ENCODE measurements at places on chromosomes 5 and 9.

DNA sequence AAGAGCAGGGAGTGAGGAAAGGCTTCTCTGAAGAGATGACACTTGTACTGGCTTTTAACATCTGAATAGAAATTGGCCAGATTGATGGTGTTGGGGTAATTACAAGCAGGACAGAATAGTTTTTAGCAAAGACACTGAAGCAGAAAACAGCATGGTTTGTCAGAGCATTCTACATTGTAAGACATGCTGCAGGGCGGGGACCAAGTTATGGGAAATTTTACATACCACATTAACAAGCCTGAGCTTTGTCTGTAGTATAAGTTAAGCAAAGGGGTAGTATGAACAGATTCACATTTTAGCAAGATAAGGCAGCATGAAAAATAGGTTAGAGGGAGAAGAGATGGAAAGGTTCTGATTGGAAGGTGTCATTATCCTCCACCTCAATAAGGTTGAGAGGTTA, 66.5 kb downstream of the JMY start:
- DNase-seq, result no peak

DNA sequence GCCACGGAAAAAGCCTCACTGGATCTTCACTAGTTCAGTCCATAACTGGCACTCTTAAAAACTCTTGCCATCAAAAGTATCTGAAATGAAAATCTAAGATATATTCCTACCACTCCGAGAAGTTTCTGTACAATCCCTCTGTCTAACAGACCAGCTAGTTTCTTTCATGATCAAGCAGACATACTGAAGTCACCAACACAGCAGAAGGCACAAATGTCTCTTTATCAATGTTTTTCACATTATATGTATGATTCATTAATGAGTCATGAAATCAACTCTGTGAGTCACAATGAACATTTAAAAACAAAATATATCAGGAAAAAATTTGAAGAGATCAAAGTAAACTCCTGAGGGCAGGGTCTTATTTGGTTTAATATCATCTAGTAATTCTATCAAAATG, 50.8 kb downstream of the F2R start:
- no peak for DNase-seq

DNA sequence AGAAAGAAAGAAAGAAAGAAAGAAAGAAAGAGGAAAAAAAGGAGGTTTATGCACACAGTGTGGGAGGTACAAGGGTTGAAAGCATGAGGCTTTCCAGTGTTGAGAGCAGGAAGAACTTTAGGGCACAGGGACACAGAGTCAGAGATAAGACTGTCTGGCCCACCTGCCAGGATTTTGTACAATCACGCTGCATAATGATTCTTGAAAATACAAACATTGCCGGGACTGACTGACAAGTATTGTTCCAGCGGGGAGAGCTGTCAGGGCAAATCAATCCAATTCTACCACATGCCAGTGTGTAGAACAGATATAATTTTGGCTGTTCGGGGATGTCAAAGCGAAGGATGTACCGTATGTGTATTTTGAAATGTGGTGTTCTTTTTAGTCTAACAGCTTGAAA, 254.7 kb downstream of the NTRK2 start:
- DNase-seq, result no peak

DNA sequence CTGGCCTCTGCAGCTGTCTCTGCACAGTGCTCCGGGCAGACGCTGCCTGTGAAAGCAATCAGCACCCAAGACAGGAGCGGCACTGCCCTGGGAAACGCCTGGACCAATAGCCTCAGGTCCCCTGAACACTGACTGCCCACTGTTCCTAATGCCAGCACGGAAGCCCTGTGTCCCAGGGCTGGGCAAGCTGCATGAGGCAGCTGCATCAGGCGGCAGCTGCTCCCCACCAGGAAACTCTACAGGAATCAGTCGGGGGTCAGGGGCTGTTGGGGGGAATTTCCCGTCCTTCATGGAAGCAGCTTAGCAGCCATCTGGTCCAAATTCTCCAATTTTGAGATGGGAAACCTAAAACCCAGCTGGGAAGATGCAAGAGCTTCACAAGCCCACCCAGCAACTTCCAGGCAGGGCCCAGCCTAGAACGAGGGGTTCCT, 118.6 kb downstream of the VAV2 start:
- DNase-seq, result no peak

DNA sequence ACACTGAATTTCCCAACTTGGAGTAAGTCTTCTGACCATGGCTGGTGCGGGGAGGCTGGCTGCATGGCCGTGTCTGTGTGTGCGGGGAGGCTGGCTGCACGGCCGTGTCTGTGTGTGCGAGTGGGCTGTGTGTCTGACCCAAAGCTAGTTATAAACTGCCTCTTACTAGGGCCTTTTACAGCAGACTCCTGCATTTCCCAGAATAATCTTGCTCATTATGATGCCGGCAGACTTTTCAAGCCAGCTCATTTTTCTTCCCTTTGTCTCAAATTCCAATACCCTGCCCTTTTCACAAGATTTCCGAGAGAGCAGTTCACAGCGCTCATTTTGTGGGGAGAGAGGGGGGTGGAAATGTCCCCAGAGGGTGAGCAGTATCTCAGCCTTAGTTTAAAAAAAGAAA, 470.7 kb upstream of the BRINP1 start:
- no peak for DNase-seq

DNA sequence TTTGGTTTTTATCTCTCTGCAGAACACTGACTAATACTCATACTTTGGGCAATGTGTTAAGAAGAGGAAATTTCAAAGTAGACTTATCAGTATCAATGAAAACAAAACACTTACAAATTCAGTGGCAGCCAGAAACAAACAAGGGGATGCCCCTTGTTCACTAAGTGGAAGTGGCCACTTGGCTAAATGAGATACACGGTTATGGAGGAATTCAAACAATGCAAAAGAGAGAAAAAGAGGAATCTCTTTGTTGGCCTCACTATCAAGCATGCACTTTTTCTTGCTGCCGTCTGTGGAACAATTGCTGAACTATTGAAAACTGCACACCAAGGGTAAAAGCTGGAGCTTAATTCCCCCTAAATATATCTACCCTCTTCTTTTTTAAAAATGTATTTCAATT, 2044.9 kb upstream of the CDH6 start:
- no peak for DNase-seq

GRCh38 chr5:90853750-90854149, 295.2 kb downstream of the ADGRV1 start:
- no peak for DNase-seq

DNA sequence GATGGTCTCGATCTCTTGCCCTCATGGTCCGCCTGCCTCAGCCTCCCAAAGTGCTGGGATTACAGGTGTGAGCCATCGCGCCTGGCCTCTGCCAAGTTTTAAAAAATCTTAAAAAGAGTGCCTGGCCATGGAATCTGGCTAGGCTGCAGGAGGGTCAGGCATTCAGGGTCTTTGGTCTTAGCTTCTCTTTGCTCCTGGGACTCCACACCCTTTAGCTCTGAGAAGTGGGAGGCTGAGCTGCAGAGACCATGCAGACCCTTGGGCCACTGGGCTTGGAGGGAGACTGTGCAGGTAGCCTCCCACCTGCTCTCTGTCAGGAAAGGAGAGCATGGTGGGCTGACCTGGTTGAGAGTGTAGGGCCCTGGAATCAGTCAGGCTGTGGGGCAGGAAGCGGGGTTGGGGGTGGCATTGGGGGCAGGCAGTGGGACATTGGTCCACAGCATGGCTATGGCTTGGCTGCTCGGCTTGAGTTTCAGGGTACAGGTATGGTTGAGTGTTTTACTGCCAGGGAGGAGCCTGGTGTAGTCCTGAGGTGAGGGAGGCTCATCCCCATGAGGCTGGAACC, 20.8 kb downstream of the PHF2 start:
- no peak for DNase-seq

- no peak for DNase-seq
Measured at GRCh38 chr5:126692971-126693370, 84.0 kb upstream of the LMNB1 start.

GRCh38 chr5:78908173-78909061, 76.7 kb downstream of the ARSB start:
- no peak for DNase-seq

GRCh38 chr9:133981958-133982681, 10.0 kb downstream of the VAV2 start:
- no peak for DNase-seq

GRCh38 chr9:128243215-128244018, 32.4 kb downstream of the GOLGA2 start:
- DNase-seq, result no peak

GRCh38 chr9:90822866-90823265, 21.2 kb downstream of the SYK start:
- DNase-seq, result no peak

DNA sequence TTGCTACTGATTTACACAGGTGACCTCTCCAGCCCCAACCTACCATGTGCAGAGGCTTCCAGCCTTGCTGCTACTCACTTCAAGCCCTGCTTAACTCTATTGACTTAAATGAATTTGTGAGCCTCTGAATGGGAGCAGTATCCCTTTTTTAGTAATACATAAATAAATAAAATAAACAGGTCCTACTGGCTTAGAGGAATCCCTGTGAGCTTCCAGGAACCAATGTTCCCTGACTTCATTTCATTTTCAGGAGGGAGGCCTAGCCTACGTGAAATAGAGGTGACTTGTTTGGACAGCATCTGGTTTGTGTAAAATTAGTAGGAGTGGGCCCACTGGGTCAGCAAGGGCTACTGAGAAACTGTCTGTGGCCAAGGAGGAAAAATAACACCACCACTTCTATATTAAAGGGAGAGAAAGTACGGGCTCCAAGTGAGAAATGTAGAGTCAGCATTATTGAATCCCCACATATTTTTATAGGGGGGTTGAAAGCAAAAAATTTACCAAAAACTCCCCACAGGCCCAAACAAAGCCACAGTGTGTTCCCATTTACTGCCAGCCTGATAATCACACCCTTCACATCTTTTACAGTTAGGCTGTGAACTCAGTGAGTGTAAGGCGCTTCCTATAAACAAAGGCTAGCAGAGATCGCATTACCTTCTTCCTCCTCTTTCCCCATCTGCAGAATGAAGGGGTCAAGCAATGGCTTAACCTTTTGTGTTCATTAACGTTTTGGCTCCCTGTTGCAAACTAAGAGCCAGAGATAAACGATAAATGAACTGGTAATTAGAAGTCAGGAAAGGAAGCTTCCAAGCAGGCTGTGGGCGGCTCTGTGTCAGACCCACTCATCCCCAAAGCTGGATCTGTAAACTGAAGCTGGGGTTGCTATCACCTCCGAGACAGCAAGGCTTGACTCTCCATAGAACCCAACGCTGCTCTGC, 138.8 kb upstream of the LIFR start:
- DNase-seq, result no peak

DNA sequence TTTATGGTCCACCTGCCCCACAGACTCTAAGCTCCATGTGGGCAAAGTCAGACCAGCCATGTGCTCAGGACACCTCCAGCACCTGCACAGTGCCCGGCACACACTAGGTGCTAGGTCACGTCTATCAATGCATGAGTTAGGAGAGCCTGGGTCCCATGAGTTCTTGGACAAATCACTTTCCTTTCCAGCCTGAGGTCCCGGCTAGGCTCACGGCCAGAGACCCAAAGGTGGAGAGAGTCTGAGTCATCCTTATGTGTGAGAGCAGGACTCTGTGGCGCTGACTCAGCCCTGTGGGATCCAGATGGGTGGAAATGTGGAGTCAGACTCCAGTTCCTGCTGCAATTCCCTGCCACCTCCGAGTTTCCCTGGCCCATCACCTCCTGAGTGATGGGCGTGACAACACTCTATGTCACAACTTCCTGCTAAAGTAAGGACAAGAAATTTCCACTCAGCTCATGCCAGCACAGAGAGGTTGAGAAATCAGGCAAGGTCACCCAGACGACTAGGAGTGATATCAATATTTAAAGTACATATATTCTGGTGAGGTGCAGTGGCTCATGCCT, 2.5 kb upstream of the ST6GALNAC4 start:
- no peak for DNase-seq

- no peak for DNase-seq
Measured at GRCh38 chr5:78974011-78974410, 11.1 kb downstream of the ARSB start.

DNA sequence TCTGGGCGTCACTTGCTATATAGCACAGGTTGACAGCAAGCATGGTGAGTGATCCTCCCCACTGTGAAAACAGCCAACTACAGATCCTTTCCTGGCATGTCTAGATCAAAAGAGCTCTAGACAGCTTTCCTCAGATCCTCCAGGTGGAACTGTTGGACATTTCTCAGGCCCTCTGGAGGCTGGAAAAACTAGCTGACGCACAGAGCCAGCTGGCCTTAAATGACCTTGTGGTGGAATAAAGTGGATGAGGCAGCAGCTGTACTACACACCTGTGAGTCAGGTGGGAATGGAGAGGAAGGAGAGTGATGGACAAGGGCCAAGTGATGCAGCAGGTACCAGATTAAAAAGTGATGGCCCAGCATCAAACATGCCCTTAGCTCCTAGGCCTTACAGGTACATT, 172.7 kb downstream of the TRIM32 start:
- no peak for DNase-seq

DNA sequence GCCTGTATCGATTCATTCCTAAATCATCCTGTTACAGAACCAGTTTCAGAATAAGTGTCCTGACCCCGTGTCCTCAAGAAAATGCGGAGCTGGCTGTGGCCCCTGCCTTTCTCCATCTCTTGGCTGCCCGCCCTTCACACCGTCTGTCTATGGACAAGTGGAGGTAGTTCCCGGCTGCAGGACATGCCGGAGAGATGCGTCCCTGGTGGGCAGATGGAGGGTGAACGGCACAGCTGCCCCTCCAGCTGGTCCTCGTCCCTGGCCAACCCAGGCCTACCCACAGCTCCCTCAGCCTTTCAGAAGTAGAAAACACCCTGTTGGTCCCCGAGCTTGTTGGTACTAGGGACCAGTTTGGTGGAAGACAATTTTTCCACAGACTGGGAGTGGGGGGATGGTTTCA, 14.8 kb upstream of the EXOC3 start:
- no peak for DNase-seq

DNA sequence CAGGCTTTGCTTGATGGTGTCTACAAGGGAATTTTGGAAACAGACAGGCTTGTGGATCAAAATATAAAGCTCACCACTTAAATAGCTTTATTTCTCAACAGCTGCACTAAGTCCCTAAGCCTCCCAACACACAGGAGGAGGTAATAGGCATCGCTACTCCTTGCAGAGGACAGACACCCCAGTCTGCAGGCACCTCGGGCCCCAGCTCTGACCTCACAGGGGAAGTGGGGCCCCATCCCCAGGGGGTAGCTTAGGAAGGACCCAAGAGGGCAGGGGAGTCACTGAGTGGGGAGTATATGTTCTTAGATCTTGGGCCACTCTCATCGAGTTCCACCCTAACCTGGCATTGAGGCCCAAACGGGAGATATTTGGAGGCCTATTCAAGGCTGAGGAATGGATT, 66.7 kb upstream of the XPA start:
- no peak for DNase-seq

GRCh38 chr9:133687856-133688761, 50.0 kb downstream of the SARDH start:
- no peak for DNase-seq

GRCh38 chr9:72524820-72525540, 3.6 kb downstream of the TMC1 start:
- no peak for DNase-seq

DNA sequence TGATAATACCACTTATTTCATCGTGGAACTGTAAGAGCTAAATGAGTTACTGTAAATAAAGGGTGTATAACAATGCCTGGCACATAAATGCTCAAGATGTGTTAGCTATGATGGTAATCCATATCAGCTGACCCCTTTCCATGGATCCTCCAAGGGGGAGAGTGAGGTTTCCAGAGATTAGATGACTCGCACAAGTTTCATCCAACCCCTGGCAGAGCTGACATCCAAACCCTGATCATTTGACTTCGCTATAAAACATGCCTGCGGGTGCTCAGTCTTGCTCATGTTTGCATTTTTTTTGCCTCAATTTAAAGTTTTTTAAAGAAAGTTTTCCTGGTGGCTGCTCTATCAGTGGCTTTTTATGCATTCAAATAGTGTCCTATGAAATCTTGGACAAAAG, 145.7 kb upstream of the SMIM23 start:
- DNase-seq, result no peak

GRCh38 chr5:73306741-73307275, 133.8 kb downstream of the TMEM174 start:
- DNase-seq, result no peak
